ENCODE measurements at places on chromosomes 6 and 20.

DNA sequence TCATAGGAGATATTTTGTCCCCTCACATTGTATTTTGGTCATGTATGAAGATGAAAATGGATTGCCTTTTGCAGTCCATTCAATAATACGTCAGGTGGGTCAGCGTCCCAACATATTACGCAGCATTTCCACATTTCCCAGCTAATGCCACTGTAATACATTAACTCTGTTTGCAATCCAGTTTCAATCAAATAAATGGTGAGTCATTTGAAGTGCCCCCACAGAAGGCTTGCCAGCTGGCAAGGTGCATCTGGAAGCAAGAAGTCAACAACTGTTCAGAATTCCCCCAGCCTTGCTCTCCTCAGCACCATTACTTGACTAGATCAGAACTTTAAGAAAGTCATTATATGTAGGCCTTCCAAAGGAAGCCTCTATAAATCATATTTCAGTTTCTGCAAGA lies 50.4 kb downstream of the PHACTR1 start:
- no peak for DNase-seq

DNA sequence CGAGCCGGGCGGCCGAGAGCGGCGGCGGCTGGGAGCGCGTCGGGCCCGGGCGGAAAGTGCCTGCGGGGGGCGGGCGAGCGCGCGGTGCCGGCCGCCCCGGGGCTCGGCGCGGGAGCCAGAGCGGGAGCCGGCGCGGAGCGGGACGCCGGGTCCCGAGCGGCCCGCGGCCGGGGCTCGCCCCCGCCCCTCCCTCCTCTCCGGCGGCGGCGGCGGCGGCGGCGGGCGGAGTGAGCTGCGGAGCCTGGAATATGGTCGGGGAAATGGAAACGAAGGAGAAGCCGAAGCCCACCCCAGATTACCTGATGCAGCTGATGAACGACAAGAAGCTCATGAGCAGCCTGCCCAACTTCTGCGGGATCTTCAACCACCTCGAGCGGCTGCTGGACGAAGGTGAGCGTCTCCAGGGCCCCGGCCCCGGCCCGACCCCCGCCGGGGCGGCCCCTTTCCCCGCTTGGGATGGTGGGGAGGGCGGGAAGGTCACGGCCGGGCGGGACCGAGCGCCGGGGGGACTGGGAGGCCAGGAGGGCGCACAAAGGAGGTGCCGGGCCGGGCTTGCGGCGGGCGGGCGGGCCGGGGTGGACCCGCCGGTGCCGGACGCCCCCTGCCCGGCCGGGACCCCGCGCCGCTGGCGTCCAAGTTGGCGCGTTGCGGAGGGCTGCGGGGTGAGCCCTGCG lies 565 bp downstream of the QKI start:
- DNase-seq, result no peak

DNA sequence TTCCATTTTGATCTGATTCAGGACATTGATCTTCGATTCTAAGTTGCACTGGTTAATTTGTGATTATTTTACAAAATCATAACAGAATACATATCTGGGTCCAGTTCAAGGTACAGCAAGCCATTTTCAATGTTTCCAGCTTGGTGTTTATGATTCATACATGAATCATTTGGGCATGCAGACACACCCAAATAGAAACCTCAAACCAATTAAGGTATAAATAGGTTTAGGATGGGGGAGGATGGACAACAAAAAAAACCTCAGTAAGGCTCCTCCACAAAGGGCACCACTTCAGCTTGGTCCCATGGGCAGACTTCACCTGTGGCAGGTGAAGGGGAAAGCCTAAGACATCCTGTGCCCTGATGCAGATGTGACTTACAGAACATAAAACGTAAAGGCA lies 192.7 kb downstream of the KHDC1L start:
- no peak for DNase-seq

DNA sequence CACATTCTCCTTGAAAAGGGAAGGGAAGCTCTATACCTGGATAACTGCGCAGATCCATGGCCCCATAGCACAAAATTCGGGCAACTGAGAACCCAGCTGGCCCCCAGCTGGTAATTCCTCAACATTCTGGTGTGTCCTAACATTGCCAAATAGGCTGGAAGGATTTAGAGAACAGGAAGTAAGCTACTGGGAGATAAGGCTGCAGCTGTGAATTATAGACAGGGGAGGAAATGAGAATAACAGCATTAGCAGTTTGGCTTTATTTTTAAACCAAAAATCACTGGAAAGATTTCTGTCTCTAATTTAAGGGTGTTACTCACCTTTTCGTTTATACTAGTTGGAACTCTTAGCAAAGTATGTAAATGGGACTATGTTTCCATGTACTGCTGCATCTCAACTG lies 97.2 kb downstream of the TULP4 start:
- no peak for DNase-seq

GRCh38 chr6:14273191-14273590 lies 155.6 kb downstream of the CD83 start:
- no peak for DNase-seq

- DNase-seq, result no peak
These were observed 140.0 kb downstream of the ARID1B start for GRCh38 chr6:156917213-156917612.

- DNase-seq, result no peak
These were observed 81.9 kb downstream of the PHACTR2 start for GRCh38 chr6:143759666-143760065.

DNA sequence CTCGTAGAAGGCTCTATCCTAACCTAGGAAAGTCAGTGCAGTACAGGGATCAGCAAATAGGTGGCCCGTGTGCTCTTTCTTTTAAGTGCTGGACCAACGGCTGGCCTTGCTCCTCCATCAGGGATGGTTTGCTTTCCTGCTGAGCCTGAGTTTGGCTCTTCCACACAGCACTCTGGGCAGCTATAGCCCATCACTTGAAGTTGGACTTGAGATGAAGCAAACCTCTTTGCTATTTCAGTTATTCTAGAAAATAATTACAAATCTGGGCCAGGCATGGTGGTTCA lies 66.9 kb upstream of the KCNK16 start:
- DNase-seq, result no peak

DNA sequence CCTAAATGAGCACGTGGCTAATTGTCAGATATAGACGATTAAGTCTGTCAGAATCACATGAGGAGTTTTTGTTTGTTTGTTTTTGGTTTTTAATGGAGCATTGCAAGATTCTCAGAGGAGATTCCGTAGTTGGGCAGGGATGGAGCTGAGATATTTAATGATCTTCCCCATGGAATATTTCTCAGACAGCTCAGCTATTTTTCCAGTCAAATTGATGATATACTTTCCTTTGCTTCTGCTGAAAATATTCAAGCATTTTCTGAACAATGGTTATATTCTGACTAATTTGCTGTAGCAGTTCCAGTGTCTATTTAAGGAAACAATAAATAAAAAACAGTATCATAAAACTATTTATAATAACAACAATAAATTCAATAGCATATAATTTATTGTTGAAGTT lies 348.4 kb downstream of the KIF16B start:
- DNase-seq, result no peak

DNA sequence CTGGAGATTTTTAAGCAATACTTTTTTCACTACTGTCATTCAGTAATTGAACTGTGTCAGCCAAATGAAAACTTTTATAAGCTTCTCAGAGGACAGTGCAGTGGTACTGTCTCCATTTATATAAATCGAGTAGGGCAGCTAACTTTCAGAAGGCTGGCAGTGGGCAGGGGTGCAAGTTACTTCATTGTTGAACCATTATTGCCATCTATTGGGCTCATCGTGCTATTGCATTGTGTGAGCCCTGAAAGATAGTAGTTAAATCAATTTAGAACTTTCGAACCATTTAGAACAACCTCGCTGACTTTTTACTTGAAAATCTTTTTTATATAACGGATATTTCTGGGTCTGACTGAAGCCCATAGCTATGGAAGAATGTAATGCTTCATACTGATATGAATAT lies 347.8 kb upstream of the PLCB4 start:
- no peak for DNase-seq

DNA sequence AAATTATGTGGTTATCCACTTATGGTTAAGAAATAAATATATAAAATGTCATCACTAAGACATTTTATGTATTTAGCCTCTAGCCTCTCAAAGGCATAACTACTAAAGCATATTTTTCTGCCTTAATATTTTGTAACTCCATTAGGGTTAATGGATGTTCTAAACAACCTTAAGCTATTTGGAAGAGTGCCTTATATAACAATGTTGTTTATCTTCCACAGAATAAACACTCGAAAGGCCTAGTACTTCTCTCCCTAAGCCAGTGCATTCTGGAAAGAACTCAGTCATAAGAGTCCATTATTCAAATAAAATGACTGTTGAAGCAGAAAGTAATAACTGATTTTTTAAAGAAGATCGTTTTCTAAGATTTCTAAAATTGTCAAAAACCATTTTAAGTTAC lies 15.0 kb upstream of the PRIM2 start:
- no peak for DNase-seq

DNA sequence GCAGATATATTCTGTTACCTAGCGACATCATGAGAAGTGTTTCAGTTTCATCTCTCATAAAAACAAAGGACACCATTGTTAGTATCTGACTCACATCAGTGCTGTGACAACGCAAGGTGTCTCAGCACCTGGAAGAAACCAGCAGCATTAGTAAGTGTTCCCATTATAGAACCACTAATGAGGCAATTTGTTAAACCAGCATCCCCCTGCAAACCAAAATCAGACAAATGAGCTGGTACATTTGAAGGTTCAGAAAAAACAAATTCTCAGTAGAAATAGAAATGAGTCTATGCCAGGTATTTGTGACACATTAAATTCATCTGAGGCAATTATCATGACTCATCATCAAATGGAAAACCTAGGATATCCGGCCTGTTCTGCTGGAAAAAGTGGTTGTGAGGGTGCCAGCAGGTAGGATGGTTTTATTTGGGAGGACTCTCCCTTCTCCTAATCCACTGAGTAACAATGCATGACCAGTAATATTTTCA lies 151.7 kb downstream of the TMEM200A start:
- DNase-seq, result no peak

DNA sequence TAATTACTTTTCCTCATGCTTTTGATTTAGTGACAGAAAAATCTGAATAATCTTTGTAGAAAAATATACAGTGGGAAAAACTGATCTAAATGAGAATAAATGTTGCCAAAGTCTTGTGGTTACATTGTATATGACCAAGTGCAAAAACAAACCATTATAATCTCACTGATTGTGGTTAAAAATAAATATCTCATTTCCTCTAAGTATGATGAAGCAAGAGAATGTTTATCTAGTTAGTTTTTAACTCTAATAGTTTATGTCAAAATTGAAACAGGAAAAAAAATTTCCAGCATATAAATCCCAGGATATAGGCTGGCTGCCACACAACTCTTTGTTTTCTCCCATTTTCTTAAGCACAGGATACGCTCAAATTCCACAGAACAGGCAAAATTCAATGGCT lies 392.7 kb upstream of the ID4 start:
- no peak for DNase-seq

- DNase-seq, result no peak
These were observed 560.0 kb downstream of the C6orf118 start for GRCh38 chr6:164749221-164750064.

DNA sequence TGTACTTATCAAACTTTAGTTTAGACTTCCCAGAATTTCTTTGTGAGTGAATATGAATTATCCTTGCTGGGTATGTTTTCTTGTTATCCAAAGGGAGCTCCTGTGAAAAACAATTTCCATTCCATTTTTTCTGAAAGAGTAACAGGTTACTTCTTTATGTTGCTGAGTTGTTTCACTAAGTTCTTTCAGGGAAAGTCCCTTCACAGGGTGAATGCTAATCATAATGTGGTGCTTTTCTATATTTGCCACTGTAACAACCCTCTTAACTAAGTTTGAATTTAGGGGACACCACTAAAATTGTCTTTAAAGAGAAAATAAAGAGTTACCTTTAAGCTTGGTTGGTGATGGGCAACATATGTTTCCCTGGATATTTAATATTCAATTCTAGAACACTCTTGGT lies 79.4 kb downstream of the THEMIS start:
- no peak for DNase-seq

DNA sequence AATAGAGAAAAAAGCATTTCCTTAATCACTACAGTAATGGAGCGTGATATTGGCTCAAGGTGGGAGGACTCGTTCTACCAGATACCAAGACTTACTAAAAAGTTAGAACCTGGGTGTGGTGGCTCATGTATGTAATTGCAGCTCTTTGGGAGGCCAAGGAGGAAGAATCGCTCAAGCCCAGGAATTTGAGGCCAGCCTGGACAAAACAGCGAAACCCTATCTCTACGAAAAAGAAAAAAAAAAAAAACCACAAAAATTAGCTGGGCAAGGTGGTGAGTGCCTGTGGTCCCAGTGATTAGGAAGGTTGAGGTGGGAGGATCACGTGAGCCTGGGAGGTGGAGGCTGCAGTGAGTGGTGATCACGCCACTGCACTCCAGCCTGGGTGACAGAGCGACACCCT lies 24.0 kb upstream of the ATRN start:
- no peak for DNase-seq

GRCh38 chr20:60057866-60058807 lies 99.9 kb downstream of the CDH26 start:
- DNase-seq, result no peak

GRCh38 chr6:27492631-27493190 lies 19.8 kb upstream of the ZNF184 start:
- DNase-seq, result no peak
